ENCODE measurements at places on chromosomes 1 and 21.
A peak's percentile ranks its signal among the peaks of the same experiment; 100 is the strongest.

- peak; percentile 0 for DNase-seq
Measured at GRCh38 chr1:30411206-30411605, 312.2 kb downstream of the MATN1 start.

- peak; percentile 75 for DNase-seq
Measured at GRCh38 chr1:231161667-231162296, at the start of gene TRIM67. Gene TRIM67 (plus strand): TSS chr1:231162058. CDS start chr1:231162970, 912 bp downstream.

GRCh38 chr1:40183055-40183710 is 22.0 kb downstream of the RLF start:
- DNase-seq: no peak

GRCh38 chr1:100622037-100622436 is 84.1 kb downstream of the GPR88 start:
- DNase-seq: no peak

DNA sequence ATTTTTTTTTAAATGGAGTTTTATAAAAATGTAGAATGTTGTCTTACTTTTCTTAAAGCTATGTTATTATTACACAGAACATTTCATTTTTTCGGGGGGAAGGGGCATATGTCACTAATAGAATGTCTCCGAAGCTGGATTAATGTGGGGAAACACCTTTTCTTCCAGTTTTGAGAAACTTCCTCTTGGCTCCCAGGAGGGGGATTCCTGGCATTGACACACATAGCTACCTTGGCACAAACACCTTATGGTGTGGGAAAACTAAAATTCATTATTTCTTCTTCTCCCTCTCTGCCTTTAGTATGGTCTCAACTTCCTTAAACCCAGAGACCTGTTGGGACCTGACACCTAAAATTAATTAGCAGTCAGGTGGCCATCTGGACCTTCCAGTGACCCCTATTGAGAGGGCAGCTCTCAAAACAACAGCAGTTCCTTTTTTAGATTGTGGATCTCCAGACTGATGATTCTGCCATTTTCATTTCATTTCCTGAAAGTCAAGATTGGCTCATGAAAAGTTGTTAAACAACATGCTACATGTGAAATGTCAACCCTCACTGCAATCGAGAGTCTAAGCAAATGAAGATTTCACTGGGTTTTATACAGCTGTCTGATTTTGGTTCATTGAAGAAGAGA is 70.1 kb upstream of the EDEM3 start:
- DNase-seq: no peak

- no peak for DNase-seq
Measured at GRCh38 chr1:112618114-112618720, 724 bp downstream of the ST7L start.

- DNase-seq: no peak
Measured at GRCh38 chr1:89536555-89537341, 12.1 kb downstream of the LRRC8B start.

DNA sequence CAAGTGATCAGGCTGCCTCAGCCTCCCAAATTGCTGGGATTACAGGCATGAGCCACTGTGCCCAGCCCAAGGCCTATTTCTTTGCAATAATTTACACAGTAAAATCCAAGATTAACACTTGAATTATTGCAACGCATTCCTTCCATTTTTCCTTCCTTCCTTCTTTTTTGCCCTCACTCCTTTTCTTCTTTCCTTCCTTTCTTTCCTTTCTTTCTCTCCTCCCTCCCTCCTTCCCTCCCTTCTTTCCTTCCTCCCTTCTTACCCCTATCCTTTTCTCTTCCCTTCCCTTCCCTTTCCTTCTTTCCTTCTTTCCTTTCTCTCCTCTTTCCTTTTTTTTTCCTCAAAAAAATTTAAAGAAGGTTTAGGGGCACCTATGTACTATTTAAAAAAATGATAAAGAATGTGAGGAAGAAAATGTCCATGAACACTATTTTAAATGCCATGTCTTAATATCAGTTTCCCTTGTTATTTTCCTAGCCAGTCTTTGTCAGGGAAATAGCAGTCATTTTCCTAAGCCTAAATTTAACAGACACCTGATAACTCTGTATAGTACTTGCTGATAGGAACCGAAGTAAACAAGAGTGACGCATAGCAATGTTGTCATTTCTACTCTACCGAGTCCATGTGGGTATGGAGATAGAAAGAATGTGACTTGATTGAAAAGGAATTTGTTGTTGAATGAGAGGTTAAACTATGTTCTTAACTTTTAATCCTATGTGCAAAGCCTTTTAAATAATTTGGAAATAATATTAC is 79.8 kb upstream of the HMCN1 start:
- no peak for DNase-seq

- no peak for DNase-seq
Measured at GRCh38 chr1:14999441-14999840, 154.1 kb upstream of the TMEM51 start.

DNA sequence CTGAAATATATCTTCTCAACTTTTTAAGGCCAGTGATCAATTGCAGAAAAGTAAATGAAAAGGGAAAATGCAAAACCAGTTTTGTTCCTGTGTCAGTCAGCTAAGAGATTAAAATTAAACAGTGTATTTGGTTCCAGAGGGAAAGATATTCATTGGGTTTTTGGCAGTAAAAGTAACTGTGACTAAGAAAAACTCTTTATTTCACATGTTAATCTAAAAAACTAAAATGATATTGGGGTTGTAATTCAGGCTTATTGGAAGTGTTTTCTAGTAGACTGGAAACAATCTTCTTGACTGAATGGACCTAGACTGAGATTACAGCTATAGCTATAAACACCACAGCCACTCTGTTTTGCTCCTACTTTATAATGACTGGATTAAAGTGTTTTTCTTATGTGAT is 413.9 kb downstream of the ADGRL2 start:
- DNase-seq: no peak

- no peak for DNase-seq
Measured at GRCh38 chr1:235043234-235043633, 85.4 kb downstream of the TOMM20 start.

DNA sequence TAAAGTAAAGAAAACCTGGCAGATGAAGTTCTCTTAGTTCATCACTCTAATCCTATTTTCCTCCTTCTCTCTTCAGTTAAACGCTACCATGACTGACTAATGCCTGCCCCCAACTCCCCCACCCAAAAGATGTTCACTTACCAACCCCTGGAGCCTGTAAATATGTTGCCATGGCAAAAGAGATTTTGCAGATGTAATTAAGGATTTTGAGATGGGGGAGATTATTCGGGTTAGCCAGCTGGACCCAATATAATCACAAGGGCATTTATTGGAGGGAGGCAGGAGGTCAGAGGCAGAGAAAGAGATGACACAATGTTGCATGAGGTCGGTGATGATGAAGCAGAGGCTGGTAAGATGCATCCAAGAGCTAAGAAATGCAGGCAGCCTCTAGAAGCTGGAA is 69.3 kb upstream of the PPP2R5A start:
- no peak for DNase-seq

DNA sequence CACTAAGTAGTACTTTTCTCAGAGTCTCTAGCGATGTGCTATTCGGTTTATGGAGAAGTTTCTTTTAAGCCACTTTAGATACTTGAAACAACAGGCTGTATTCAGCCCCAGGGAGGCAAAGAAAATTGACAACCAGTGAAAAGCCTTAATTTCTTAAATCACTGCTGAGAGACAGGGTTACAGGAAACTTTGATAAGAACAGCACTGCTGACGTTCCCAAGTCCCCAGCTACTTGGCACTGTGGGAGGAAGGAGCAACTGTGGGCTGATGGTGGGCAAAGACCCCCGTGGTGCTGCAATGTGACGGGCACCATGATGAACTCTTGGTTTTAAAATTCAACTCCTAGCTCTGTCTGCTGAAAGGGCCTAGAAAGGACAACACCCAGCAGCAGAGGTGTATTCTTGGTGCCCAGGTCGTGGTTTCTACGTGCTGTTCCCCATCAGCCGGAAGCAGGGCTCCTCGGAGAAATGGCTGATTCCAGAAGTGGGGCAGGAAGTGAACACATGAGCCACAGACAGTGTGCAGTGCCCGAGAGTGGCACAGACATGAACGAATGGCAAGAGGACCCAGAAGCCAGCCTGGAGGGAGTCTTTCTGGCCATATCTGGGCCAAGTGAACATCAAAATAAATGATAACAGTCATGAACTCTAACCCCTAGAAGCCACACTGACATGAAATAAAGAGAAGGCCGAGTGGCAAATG is 5.3 kb downstream of the PTTG1IP start:
- DNase-seq: no peak

DNA sequence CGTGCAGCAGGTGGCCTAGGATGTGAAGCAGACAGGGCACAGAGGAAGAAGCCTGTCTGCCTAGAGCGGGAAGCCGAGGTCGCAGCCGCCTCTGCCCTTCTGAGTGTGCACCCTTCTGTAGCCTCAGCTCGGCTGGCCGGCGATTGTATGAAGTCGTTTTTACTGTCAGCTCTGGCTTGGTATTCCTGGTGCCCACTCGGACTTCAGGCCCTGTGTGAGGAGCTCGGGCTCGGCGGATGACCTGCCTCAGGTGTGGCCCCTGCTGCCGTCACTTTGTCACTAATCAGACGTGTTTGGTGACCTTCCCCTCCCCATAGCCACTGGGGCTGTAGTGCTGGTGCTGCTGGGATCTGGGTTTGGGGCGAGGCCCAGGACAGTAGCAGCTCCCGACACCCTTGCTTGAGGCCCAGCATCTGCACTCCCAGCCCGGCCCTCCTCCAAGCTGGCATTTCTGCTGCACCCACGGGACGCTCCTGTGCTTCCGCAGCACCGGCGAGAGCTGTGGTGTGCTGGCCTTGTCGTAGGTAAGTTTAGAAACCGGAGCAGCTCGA is 18.1 kb downstream of the SLX9 start:
- no peak for DNase-seq

- no peak for DNase-seq
Measured at GRCh38 chr1:227938276-227938675, 9.5 kb downstream of the WNT9A start.

- DNase-seq: no peak
Measured at GRCh38 chr1:93426181-93426580, 21.7 kb upstream of the FNBP1L start.

GRCh38 chr1:199821029-199821779 is 206.3 kb upstream of the NR5A2 start:
- no peak for DNase-seq

DNA sequence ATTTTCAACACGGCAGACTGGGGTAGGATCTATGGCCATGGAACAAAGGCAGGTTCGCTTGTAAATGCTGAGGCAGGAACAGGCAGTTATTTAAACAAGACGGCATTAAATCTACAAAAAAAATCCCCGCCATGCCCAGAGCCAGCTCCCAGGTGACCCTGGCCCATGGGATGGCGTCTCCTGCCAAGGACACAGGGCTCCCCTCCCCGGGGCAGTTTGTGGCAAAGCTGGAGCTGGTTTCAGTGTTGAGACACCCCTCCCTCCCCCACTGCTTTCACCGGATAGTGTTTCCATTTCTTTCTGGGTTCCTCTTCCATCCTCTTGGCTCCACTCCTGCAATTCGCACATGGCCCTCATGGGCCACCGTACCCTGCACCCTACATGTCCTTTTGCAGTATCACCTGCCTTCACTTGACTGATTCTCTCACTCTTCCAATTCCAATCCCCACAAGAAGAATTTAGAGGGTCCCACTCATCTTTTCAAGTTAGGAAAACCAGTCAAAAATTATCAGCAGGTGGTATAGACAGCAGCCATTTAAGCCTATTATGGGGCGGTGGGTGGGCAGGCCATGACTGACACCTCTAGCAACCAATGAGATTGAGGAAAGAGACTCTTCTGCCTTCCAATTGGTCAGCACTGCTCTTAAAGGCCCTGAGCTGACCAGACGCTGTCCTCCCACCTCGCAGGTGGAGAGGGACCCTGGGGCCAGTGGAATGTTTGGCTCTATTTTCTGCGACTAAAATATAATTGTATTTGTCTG is 52.0 kb downstream of the OLIG1 start:
- DNase-seq: peak; percentile 78
